Muscle of arm (tissue), 14 donors: ENCODE measurements at places on chromosomes 6 and 20. TPM values are rescaled to one million over a fixed set of nuclear protein-coding genes. Genes with fewer than 3 reads are reported as not detected.

DNA sequence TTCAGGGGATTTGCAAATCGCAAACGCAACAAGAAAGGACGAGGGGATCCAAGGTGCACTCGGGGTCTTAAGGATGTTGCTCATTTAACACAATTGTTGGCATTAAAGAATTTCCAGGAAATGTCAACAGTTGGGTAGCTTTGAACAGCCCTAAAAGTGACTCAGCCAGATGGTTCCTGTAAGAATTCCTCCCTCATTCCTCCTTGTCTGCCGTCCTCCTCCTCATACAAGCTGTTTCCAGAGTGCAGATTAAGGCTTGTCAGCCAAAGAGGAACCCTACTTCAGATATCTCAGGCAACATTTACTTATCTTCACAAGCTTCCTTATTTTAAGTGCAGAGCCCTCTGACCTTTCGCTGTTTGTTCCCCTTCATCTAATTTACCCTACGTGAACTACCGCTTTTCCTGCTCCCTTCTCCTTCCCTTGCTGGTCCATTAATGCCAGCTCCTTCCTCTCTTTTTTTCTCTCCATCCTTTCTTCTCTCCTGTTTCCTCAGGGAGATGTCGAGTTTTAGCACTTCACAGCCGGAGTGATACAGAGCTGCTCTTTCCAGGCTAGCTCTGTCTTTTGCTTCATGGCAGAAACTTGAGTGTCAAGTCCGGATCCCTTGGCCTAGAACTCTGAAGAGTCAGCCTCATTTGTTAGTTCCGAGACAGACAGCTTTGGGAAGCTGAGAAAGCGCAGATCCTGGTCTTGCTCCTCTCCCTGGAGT, 26.1 kb upstream of the TBC1D7 start:
- no peak for DNase-seq

DNA sequence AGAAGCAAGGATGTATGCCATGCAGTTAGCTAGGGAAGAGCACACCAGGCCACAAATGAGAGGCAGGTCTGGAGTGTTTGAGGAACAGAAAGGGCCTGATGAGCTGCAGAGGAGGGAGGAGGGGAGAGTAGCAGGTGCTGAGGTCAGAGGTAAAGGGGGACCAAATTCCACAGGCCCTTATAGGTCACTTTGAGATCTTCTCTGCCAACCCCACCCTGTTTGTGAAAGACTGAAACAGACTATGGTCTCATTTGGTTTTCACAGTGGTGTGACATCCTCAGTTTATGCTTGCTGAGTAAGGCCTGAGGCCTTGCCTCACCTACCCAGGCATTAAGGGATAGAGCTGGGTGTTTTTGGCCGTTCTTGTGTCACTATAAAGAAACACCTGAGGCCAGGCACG, 187.7 kb upstream of the MYLIP start:
- DNase-seq = no peak

DNA sequence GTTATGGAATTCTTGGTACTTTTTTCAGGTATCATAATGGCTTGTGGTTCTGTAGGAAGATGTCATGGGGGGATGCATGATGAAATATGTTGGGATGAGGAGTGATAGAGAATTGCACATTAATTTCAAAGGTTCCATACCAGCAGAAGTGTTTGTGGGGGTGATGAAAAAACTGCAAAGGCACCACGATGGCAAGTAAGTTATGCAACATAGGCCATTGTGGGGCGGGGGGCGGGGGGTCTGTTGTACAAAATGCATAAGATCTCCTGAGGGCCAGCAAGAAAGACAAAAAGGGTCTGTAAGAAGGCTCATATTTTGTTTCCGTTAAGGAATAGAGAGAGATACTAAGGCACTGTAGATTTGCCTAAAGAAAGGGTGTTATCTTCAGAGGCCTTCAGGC, 26.2 kb downstream of the PLEKHG1 start:
- DNase-seq = no peak

The VARS2 gene
- 28.0 TPM for polyA plus RNA-seq

DNA sequence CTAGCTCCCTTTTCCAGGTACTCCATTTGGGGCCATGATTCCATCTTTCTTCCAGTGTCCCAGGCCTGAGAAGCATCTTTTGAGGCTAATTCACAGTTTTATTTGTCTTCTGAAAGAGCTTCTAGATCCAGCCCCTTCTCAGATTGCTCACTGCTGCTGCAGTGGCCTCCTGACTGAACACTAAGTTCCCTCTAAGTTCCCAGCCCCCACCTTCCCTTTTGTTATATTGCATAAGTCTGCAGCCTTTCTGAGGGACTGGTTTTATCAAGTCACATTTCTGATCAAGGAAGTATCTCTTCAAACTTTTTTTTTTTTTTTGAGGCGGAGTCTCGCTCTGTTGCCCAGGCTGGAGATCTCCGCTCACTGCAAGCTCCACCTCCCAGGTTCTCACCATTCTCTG, 10.7 kb downstream of the MAPRE1 start:
- DNase-seq = no peak

DNA sequence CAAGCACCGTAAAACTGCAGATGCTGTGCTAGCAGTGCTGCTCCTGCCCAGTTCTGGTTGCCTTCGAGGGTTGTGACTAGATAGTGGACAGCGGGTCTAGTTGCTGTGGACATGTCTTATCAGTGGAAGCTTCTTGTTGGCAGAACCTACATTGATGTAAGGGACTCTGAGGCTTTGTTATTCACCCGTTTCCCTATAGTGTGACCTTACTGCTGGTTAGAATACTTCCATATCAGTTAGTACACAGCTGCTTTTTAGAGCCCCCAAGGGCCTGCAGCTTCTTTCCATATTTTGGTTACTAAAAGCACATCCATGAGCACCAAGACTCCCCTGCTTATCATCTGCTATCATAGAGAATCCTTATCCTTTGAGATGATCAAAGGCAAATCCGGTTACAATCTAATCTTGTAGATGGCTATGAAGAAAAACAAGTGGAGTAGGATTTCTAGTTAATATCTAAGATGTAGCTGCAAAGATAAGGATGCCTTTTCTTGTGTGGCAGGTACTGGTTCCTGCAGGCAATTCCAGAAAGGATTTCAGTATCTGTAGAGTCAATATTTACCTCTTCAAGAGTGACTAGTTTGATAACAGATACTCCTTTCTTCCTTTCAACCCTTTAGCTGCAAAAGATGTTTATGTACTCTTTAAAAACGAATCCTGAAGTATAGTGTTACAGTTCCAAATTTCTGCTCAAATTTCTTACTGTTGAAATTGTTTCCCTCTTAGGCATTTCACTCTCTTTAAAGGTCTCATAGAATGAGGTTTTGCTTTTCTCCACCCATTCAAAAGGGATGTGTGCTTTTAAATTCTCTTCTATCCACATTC, 163.6 kb downstream of the JARID2 start:
- no peak for DNase-seq

The BFSP1 gene
- polyA plus RNA-seq = 2.2 TPM

DNA sequence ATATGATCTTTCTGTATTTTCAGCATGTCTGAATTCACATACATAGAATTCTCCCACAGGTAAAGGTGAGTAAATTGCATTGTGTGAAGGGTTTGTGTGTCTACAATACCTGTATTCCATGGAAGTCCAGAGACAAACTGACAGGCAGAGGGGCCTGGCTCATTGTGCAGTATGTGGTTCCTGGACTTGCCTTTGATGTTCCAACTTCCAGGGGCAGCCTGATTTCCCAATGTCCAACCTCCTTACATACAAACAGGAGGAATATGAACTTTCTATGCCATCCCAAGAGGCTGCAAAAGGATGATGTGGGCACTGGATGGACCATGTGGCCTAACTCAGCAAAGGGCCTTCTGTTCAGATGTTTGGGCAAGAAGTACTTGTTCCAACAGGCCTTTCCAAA, 58.5 kb downstream of the LYRM4 start:
- DNase-seq = no peak

The NKAIN2 gene
- polyA plus RNA-seq = 5.0 TPM

- DNase-seq = peak; percentile 79
Measured at GRCh38 chr20:33697129-33697528, 10.9 kb upstream of the E2F1 start.

The LPA gene
- polyA plus RNA-seq = 0.19 TPM

DNA sequence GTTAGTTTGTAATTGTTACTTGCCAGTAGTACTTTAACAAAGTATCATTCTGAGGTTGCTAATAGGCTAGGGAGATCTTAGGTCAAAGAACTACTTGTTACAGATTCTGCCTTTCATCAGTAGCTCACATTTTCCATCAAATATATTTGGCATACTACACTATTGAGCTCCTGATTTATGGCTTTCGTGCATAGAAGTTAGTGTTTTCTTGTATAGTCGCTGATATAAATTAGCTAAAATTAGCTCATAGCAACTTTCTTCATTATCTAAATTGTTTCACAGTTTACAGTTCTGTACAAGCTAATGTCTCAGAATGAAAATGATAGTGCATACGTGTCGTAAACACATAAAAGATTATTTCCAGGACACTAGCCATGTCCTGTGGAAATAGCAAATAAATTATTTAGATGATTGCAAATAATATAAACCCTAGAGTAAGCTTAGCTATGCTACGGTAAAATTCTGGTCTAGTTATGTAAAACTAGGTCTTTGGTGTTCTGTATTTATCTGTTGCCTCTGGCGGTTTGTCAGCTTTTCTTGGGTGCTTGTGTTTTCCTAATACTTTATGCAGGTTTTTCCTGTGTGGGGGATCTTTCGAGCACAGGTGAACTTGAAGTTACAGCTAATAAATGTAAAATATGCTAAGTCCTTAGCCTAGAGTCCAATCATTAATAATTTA, 15.1 kb downstream of the PDE7B start:
- DNase-seq = no peak

GRCh38 chr6:54697424-54697823, 149.1 kb upstream of the FAM83B start:
- DNase-seq = no peak

DNA sequence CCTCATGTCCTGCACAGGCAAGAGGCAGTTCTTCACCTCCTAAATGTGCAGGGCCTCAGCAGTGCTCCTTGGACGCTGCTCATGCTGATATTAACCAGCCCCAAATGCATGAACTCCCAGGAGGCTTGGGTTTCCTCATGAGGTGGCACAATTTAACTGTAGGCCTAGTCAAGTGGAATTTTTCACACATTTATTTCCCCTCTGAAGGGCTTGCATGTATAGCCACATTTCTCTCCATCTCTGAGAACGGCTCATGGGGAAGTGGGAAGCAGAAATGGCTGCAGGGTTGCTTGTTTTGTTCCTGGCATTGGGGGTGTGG, 72.8 kb upstream of the PAX1 start:
- DNase-seq = no peak

The KIAA0408 gene
- 16.2 TPM for polyA plus RNA-seq

The ABHD16B gene
- polyA plus RNA-seq = not detected

DNA sequence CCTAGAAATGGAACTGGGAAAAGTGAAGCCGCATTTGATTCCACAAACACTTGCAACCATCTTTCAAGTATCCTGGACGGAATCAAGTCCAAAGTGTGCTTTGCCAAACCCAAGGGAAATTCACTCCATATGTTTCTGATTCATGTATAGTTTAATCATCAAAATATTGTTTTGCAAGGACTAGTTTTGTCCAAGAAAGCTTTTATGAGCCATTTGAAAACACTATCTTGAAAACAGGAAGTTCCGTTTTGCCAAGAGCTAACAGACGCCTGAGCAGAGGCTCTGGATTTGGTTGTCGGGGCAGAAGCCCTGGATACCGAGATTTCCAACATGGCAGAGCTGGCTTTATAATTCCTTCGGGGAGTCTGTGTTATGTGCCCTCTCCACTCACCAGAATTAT, 251.1 kb downstream of the PHACTR1 start:
- DNase-seq = peak; percentile 40

- DNase-seq = no peak
Measured at GRCh38 chr6:13461307-13461706, 26.1 kb downstream of the GFOD1 start.

The TRAPPC3L gene
- polyA plus RNA-seq = not detected

GRCh38 chr6:139923964-139924475, 549.6 kb upstream of the CITED2 start:
- DNase-seq = no peak

DNA sequence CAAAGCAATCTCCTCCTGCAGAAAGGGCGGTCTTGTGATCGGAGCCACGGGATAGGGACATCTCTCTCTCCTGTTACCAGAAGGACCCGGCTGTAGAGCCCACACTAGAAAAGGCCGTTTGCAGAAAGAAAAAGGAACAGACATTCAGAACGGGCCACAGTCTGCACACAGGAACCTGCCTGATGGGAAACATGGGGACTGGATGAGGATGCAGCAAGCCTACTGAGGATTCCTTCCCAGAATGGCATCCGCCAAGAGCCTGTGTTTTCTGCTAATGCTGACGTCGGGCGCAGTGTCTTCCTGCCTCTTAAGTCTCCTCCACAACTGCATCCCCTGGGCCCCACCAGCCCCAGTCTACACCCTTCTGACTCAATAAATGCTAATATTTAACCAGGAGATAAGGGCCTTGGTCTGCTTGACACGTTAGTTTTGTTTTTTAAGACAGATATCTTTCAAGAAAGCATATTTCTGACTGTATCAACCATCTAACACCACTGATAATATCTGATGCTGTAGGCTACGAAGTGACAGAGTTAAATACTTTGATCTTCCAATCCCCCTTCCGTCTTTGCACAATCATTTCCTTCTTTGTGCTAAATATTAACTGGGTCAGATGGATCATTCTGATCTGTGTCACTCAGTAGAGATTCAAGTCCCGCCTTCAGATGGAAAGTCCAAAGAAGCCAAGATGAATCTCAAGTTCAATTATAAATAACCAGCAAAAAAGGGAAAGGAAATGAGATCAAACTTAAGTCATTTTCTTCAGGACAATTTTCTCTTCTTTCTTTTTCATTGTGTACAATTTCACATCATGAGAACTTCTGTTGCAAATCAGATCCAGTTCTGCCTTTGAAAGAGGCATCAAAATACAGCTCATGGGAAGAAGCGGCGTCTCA, 20.7 kb downstream of the FAM50B start:
- no peak for DNase-seq

- no peak for DNase-seq
Measured at GRCh38 chr6:77466055-77466450, 2.8 kb upstream of the HTR1B start.

DNA sequence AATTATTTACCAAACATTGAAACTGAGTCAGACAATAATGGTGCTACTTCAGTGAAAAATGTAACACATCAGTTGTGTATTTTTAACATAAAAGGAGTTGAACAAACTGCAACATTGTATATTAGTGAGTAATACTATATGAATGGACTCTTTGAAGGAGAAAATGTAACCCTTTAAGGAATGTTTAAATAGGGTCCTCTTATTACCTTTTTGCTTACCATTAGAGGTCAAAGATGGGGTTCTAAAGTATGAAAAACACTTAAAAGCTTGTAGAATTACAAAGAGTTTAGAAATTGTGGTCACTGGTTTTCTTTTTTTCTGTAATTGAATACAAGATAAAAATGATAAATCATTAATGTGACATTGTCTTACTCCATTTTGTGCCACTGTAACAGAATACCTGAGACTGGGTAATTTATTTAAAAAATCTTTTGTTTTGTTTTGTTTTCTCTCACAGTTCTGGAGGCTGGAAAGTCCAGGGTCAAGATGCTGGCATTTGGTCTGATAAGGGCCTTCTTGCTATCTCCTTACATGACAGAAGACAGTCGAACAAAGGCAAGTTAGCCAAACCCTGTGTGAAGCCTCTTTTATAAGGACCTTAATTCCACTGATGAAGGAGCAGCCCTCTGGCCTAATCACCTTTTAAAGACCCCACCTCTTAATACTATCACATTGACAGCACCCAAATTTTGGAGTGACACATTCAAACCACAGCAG, 43.2 kb downstream of the SESN1 start:
- no peak for DNase-seq

- DNase-seq = no peak
Measured at GRCh38 chr6:136795996-136796395, 3.7 kb upstream of the MAP3K5 start.

The DAAM2 gene
- polyA plus RNA-seq = 37.7 TPM
